ENCODE measurements at places on chromosomes 2 and 18.

GRCh38 chr2:21910832-21911507, 787.2 kb downstream of the TDRD15 start:
- no peak for DNase-seq

DNA sequence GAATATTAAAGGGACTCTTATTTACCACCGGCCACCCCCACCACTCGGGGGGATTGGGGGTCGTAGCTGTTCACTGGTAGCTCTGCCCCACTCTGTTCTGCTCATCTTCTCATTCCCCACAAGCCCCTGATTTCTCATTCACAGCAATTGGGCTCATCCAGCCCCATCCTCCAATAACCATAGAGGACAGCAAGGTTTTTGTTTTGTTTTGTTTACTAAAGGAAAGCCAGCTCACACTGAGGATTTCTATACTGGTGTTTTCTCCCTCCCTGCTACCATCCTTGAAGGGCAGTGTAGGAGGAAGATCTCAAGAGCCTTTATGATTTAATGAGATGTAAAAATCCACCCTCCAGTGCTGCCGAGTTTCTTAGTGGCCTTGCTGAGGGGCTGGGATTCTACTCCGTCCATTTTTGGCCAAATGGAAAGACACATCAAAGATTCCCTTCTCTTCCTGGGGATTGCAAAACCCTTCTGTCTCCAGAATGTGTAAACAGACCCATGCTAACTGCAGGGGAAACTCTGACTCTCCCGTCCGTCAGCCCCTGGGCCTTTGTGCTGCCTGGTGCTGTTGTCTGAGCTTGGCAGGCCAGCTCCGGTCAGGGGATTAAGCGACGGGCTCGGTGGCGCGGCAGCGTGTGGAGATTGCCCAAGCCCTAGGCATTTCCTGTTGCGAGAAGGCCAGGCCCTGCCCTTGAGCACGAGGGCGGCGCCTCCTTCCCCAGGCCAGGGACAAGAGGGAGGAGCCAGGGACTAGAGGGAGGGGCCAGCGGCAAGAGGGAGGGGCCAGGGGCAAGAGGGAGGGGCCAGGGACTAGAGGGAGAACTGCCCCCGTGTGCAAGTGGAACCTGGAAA, 165.0 kb downstream of the ANTXR1 start:
- DNase-seq: peak; percentile 91

- DNase-seq: no peak
Measured at GRCh38 chr2:231288590-231288989, 90.2 kb downstream of the ARMC9 start.

- DNase-seq: no peak
Measured at GRCh38 chr18:9604348-9604747, 10.0 kb downstream of the PPP4R1 start.

DNA sequence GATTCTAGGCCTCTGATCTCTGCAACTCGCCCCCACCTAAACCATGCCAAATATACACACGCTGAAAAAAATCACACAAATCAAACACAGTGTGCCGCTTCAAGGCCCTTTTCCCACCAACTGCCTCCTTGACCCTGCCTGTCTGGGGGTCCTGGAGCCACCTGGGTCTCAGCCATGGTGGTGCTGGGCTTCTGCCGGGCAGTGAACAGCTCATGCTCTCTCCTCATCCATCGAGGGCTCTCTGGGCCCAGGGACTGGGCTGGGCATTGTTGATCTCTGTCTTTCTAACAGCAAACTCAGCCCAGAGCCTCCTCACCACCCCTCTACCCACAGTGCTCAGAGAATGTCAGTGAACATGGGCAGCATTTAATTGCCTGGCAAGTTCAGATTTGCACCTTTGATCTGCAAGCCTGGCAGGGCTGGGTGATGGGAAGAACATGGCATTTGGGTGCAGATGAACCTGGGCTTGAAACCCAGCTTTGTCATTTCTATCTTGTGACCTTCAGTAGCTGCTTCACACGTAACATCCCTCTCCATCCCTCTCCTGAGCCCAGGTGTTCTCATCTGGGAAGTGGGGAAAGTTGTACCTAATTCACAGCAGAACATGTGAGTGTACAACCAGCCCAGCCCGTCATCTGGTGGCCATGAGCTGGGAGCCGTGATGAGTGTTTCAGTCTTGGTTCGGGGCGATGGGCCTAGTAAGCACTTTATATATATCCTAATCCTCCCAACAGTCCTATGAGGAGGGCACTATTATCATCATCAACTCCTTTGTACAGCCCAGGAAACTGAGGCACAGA, 46.1 kb downstream of the SDC1 start:
- no peak for DNase-seq

DNA sequence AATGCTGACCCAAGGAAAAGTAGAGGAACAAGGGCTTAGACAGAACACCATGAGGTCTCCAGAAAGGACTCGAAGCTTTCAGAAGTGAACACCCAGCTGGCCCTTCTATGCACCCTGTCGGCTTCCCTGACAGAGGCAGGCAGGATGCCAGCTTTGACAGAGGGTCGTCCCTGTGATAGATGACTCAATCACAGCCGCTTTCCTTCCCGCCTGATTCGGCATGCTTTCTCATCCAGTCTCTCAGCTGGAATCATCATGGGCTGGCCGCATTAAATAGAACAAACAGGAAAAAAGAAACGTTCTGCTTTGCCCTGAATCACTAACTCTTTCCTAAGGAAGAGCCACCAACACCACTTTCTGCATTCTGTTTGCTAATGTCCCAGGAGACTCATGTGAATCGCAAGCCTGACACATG, 140.3 kb upstream of the RAB12 start:
- peak; percentile 14 for DNase-seq

GRCh38 chr2:221612161-221612560, 40.1 kb upstream of the EPHA4 start:
- no peak for DNase-seq

DNA sequence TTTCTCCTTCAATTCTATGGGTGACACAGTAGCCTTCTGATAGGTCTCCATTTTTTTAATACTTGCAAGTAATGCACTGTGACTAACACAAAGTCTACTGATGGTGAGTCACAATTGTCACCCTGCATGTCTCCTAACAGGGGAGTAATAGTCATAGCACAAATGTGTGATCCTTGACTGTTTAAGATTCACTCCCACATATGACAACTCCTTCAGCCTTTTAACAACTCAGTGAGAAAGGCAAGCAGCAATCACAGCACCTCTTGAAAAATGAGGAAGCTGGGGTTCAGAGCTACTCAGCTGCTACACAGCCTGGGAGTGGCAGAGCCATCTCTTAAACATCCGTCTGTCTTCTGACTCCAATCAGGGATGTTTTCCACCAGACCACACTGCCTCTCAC, 63.8 kb downstream of the EHD3 start:
- peak; percentile 75 for DNase-seq

DNA sequence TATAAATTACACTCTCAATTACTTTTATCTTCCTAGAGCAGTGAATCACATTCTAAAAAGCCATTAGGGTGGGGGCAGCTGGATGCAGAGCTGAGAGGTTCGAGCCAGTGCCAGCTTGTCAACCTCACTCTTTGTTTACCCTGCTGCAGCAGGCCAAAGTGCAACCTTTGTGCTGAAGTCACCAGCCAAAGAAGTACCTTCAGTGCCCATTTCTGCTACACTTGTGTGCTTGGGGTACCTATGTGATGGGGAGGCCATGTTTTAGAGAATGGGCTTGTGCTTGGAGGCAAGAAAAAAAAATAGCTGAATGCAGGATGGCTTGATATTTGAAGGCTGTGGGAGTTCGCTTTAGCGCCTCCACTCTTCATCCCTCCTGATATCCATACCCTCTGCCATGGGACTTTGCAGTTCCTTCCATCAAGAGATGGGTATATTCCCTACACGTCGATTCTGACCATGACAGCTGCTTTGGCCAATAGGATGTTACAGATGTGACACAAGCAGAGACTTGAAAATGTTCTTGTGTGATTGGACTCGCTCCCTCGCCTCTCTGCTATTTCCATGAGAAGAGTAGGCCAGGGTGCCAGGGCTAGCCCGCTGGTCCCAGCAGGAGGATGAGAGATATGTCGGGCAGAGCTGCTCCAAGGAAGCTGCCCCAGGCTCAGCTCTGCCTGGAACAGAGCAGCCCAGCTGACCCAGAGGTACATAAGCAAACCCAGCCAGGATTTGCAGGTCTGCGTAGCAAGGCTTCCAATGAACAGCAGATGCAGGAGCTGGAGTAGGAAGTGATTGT, 12.7 kb upstream of the FZD5 start:
- no peak for DNase-seq

- DNase-seq: no peak
Measured at GRCh38 chr2:84320940-84321339, 138.1 kb downstream of the SUCLG1 start.
